ENCODE measurements at places on chromosomes 7 and 10. TPM values are rescaled to one million over a fixed set of nuclear protein-coding genes. Genes with fewer than 3 reads are reported as not detected.

- DNase-seq = no peak
- no peaks in the 10 kb centered on the region for H3K27me3 ChIP-seq
- H3K4me3 ChIP-seq = no peak overlapping the region
- H3K36me3 ChIP-seq = peaks cover 23% of the 10 kb centered on the region
- no peak overlapping the region for H3K27ac ChIP-seq
These were observed 50.3 kb downstream of the SEMA3C start for GRCh38 chr7:80868566-80868965.

- H3K27me3 ChIP-seq = no peaks in the 10 kb centered on the region
- no peak overlapping the region for H3K4me3 ChIP-seq
- no peaks in the 10 kb centered on the region for H3K36me3 ChIP-seq
- no peaks in the 10 kb centered on the region for H3K4me1 ChIP-seq
- no peak for DNase-seq
- no peak overlapping the region for H3K27ac ChIP-seq
These were observed 93.2 kb downstream of the DNAJB9 start for GRCh38 chr7:108662783-108663362.

SPDYE2B gene
- 0.20 TPM for polyA plus RNA-seq

DNA sequence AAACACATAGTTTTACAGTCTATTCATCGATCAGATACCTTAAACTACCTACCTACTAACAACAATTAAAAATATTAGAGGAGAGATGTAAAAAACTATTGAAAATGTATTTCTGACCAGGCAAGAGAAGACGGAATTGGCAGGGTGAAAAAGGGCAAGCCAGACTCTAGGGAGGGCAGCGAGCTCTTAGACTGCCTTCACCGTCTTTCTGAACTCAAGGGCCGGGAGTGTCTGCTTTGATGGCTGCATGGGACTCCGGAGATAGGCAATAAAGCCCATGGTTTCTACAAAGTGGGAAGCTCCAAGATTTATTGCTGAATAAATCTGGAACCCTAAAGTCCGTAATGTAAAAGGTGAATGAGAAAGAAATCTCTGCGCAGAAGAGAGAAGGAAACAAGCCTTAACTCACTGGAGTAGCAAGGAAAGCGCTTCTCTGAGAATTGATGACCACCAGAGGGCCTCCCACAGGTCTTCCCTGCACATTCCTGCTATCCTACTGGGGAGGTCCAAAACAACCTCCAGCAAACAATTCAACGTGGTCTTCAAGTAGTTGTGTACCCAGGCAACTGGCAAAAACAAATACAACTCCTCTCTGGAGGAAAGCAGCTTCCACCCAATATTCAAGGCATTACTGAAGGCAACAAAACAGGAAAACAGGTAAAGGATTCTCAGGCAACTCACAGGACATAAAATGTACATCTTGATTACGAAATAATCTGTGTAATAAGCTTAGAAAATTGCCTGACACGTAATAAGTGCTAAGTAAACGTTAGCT, 181.3 kb downstream of the SDK1 start:
- H3K36me3 ChIP-seq = no peaks in the 10 kb centered on the region
- H3K4me1 ChIP-seq = no peaks in the 10 kb centered on the region
- peak; percentile 9 for DNase-seq

All from GM23248 (cell line).